ENCODE measurements at places on chromosomes 4 and X.

- DNase-seq = peak; percentile 2
Observed at GRCh38 chr4:91116861-91117260, 989.7 kb downstream of the CCSER1 start.

- no peak for DNase-seq
Observed at GRCh38 chrX:155005190-155005589, 17.3 kb downstream of the F8 start.

GRCh38 chr4:165288639-165289422, 38.6 kb upstream of the MSMO1 start:
- DNase-seq = no peak

GRCh38 chrX:52574416-52575275, 57.8 kb upstream of the XAGE1B start:
- peak; percentile 55 for DNase-seq

GRCh38 chrX:130020661-130021324, 38.4 kb downstream of the BCORL1 start:
- DNase-seq = no peak

GRCh38 chrX:9573282-9574106, 108.6 kb downstream of the TBL1X start:
- no peak for DNase-seq

GRCh38 chrX:152202886-152203285, 64.5 kb upstream of the MAGEA10 start:
- DNase-seq = no peak

DNA sequence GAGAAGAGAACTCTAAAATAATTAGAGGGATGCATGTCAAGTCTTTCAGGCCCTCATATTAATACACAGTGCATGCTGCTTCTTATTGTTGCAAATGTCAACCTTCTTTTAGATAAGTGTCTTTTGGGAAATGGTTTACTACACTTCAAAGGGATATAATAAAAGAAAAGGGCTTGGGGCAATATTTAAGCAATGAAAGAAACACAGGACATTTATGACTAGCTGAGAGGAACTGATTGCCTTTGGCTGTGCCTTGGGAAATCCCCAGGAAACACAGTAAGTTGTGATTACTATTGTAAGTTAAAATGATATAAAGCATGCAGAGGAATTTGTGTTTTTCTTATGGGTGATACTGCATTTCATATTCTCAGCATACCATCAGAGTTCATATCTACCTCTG, 1036.2 kb upstream of the GRID2 start:
- DNase-seq = peak; percentile 6

DNA sequence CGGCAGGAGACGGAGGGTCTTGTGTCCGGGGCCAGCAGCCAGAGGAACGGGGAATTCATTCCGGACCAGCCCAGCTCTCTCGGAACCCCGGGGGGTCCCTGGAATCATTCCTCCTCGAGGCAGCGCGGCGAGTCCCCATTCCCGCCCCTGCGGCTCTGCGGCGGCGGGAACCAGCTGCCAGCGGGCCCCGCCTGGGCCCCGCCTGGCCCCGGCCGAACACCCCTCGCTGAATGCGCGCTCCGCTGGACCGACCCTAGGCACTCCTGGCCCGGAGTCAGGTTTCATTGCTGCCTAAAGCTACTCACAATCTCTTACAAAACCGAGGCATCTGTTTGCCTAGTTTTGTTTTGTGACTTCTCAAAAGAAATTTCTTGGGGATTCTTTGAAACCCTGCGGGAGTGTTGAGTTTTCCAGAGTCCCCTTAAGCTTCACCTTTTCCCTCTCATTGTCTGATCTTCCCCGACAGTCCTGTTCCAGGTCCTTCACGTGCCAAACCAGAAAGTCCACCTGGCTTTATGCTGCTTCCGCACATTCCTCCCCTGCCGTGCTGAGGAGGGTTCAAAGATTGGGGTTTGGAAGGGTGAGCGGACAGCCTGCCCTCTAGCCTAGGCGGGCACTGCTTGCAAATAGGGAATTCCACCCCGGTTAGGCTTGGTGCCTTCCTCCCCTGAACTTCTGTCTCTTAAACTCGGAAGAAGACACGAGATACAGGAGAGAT, 789 bp downstream of the ARHGAP10 start:
- peak; percentile 44 for DNase-seq

DNA sequence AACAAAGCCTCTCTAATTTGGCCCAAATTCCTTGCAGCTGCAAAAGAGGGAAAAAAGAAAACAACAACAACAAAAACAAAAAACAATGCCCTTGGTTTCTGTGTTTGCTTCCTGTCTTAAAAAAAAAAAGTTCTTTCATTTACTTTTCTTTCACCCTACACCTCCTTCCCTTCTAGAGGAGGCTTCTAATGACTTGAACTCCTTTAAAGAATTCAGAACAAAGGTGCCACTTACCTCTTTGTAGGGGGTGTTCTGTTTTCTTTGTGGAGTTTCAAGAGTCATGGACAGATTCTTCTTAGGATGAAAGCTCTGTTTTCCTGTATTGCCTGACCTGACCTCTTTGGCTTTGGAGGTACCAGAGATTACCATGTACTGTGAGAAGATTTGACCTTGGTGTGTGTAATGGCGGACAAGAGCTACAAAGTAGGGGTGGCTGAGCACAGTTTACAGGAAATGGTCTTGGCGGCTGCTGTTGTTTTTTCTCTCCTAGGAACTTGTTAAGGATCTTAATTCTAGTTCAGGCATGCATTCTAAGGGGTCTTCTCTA, 72.4 kb upstream of the S100G start:
- DNase-seq = no peak

GRCh38 chr4:144647590-144647989, 1.6 kb downstream of the HHIP start:
- DNase-seq = no peak

- no peak for DNase-seq
Observed at GRCh38 chr4:43189741-43190140, 297.2 kb downstream of the GRXCR1 start.

DNA sequence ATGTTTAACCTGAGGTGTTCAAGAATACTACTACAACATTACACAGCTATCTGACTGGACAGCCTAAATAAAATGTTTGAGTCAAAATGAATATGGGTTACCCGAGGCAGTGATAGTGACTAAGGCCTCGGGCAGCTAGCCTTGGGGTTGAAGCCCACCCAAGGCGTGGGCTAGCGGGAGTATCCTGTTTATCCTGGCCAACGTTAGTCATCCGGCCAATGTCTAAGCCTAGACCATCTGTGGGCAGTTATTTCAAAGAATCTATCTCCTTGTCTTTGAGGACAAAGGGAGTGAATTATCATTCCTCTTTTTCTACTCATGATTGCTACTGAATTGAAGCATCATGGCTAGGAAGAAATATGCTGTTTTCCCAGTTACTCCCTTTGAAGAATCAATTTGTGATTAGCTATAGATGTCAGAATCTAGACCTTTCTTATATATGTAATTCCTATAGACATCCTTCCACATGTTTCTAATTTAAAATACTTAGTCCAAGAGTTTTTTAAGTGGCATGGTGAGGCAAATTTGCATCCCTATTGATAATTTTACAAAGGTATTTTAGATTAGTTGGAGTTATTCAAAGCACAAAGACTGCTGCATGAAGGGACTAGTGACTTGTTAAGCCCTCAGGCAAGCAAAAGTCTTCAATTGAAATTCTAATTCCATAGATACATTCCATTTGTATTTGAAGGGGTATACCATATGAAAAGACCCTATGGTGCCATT, 6.0 kb upstream of the PDGFC start:
- DNase-seq = no peak

DNA sequence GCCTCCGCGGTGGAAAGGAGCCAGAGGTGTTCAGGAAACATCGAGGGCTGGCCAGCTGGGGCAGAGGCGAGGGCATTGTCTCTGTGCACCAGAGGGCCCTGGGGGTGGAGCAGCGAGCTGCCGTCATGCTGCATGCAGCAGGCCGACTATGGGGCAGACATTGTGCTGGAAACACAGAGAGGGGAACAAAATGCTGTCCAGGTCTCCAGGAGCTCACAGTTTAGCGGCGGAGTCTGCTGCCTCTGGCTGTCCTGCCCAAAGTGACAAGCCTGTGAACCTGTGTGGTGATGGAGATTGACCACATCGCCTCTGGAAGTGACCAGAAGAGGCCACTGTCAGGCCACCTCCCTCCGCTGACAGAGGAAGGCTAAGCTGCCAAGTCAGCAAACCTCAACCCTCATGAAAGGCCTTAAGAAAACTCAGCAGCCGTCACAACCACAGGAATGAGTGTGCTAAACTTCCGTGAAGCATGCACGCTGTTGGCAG, 20.1 kb upstream of the SASH3 start:
- peak; percentile 47 for DNase-seq

DNA sequence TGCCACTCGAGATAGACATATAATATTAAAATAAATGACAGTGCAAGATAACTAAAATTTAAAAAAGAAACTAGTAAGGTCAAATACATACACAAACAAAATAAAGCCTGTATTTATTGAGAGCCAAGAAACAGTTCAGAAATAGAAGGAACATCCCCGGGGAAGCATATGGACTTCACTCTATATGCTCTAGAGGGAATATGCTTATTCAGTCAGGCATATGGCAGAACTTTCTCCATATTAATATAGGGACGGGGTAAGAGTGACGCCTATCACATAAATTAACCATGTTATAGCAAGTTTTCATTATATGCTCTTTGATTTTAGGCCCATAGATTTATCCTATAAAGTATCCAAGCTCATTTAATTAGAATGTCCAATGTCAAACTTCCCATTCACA, 56.7 kb upstream of the EFHC2 start:
- no peak for DNase-seq

DNA sequence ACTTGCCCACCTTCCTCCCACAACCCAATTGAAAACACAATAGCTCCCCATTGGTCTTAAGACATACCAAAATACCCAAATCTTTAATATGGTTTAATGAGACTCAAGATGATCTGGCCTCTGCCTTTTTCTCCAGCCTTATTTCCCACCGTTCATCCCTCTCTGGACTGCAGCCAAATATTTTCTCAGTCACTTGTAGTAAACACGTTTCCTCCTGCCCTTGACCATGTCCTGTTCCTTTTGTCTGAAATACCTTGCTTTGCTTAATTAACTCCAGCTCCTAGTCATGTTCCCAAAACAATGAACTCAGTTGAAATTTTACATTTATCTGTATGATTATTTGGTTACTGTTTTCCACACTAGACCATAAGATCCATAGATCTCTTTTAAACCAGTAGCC, 8.4 kb upstream of the NUP54 start:
- DNase-seq = no peak

DNA sequence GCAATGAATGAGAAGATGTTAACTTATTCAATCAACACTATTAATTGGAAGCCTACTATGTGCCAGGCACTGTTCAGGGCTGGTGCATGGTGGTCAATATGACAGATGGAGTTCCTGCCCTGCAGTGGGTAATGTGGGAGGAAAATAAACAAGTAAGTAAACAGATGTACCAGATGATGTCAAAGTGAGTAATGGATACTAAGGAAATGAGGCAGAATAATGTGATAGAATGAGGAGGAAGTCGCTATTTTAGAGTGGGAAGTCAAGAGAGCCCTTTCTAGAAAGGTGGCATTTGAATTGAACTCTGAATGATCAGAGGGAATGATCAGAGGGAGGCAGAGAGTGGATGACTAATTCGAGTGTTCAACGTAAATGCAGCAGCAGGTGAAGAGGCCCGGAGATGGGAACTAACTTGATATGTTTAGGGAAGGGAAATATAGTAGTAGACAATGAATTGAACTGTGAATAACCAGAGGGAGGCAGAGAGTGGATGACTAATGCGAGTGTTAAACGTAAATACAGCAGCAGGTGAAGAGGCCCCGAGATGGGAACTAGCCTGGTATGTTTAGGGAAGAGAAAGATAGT, 48.3 kb downstream of the HMGB3 start:
- no peak for DNase-seq

DNA sequence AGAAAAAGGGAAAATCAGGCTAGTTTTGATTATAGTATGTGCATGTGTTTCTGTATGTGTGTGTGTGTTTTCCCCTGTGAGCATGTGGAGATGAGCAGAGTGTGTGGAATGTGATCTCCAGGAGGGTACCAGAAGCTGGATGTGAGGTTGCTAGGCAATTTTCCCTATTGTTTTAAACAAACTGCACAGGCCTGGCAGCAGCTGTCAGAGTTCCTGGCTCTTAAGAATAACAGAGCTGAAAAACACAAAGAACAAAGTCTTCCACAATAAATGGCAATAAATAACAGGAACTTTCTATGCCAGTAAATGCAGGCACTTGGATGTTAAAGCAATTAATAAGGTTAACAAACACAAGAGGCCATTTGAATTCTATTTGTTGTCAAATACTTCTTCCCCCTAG, 344.6 kb upstream of the CTSO start:
- no peak for DNase-seq

DNA sequence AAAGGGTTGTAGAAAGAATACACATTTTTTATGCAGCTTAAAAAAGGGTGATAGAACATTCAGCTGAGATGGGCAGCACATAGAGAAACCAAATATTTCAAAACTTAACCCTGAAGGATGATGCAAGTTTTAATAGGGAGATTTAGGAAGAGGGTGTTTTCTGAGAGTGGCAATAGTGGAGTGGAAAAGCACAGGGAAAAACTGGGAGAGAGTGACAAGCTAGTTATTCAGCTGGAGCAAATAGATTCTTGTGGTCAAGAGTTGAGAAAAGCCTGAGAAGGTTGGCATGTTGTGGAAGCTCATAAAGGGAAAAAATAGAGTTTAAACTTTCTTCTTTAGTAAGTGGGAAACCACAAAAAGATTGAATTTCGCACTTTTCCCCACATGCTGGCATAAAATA, 359.6 kb upstream of the PITX2 start:
- no peak for DNase-seq

GRCh38 chr4:3346146-3346545, 53.3 kb downstream of the RGS12 start:
- DNase-seq = peak; percentile 79

- DNase-seq = no peak
Observed at GRCh38 chr4:22986881-22987280, 294.1 kb downstream of the GBA3 start.

DNA sequence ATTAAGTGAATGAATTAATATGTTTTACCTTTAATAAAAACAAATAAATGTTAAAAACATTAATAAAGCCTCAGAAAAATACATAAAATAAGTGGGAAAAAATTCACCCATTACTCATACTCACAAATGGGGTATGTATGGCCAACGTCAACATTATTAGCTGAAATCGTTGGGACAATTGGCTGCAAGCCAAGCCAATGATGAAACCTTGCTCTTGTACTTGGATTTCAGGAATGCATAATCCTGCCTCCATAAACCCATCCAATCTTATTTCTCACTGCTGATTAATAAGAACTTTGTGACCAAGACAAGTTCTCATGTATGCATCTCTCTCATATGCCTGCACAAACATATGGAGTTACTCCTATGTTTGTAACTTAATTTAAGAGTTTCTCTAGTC, 35.3 kb upstream of the ADAMTS3 start:
- DNase-seq = no peak
